ENCODE measurements at places on chromosomes 4 and X.

DNA sequence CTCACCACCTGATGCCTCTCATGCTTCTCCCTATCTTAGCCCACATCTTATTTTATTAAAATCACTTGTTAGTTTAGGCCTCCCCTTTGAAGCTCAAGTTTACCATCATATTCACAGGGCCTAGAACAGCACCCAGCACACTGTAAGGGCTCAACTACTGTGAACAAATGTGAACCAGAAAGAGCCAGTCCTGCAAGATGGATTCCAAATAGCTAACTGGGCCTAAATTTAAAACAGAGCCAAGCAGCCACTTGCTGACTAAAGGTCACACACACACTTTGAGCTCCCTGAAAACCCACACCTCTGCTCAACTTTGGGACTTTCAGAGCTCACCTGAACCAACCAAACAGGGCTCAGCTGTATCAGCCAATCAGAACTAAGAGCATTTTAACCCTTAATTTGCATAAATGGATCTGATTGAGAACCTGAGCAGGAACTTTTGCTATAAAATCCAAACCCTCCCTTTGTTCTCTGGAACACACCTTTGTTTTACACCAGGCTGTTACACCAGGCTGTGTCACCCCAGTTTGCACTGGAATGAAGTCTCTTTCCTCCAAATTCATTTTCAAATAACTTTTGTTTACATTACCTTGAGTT lies 62.1 kb upstream of the EXOC1L start:
- DNase-seq: no peak

DNA sequence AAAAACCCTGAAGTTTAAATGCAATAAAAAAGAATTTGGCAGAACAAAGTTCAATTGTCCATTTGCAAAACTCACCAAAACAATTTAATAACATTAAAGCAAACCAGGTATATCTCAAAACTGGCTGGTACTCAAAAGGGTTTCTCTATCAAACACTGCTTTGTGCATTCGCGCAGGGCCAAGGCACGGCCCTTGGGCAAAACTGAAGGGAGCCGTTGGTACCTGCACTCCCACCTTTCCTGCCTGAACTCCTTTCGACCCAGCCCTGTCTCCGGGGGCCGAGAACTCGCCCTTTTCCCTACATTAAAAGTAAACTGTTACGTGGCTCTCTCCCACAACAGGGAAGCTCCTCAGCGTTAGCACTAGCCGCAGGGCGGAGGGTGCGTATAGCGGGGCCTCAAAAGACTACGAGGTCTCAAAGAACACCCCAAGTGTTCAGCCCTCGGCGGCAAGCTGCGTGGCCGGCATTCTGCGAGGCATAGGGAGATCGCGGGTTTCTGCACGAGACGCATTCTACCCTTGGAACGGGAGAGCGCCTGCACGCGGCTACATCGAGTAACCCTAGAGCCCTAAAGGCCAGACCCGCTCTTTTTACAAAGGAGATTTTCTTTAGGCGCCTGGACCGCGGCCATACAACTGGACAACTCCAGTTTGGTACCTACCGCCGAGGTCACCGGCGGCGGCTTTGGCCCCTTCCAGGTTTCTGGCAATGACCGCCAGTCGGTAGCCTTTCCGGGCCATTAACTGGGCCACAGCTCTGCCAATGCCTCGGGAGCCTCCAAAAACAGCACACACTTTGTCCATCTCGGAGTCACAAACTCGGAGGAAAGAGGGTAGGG lies 550 bp downstream of the CBR4 start:
- DNase-seq: peak; percentile 74

- DNase-seq: no peak
Measured at GRCh38 chrX:121832446-121832845, 785.0 kb downstream of the GLUD2 start.

DNA sequence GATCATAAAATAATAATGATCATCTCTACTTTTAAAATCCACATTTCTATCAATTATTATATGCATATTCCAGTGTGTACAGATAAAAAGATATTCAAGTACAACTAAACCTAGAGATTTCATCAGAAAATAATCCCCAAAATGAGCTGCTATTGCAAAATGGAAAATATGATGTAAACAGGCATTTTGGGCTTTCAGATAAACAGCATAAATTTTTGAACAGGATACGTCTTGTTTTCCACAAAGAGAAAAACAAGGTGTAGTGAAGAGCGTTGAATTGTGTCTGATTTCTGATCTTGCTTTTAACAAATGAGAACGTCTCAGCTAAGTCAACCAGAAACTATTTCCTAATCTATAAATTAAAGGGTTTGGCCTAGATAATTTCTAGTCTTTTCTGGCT lies 349.6 kb upstream of the FTHL17 start:
- no peak for DNase-seq

DNA sequence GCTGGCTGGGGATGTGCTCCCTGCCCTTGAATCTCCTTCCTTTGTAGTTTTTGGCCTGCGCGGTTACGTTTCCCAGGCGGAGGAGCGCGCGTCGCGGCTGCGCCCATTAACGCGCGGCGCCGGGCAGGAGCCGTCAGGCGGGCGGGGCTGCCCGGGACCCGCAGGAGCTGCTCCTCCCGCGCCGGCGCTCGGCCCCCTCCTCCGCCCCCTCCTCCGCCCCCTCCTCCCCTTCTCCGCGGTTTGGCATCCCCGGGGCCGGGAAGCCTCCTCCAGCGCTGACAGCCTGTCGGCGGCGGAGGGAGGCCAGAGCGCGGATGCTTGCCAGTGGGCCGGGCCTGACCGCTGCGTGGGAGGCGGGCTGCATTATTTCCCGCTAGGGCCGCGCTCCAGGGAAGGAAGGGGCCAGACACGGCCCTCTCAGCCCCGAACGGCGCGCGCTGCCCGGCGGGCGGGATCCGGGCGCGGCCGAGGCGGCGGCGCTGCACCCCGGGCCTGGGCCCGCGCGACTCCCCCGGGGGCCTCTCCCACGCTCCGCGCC lies at the start of gene DCLK2:
TSS of gene DCLK2 (plus strand) at position 405 of the 538 bp plus-strand sequence. CDS start 583 bp downstream, outside the sequence.
- peak; percentile 76 for DNase-seq
